EH (cell line): ENCODE measurements at places on chromosomes 7 and 10.

GRCh38 chr10:110747609-110748464 lies 103.7 kb downstream of the RBM20 start:
- DNase-seq, result peak; percentile 68

- DNase-seq, result no peak
These were observed 11.1 kb downstream of the DPY19L1 start for GRCh38 chr7:35026150-35026549.

DNA sequence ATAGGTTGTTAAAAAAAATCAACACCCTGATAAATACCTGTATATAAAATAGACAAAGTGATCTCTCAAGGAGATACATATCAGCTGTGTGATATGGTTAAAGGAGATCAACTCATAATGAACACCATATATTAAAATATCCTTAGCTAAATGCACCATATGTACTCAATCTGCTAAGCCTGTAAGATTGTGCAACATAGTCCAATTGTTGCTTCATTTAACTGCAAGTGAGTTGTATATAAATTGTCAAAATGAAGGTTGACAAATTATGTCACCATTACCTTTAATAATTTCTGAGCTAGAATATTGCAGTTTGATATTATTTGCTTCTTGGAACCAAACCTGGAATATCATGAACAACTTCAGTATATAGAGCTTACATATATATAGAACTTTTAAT lies 283.7 kb downstream of the MALRD1 start:
- no peak for DNase-seq

DNA sequence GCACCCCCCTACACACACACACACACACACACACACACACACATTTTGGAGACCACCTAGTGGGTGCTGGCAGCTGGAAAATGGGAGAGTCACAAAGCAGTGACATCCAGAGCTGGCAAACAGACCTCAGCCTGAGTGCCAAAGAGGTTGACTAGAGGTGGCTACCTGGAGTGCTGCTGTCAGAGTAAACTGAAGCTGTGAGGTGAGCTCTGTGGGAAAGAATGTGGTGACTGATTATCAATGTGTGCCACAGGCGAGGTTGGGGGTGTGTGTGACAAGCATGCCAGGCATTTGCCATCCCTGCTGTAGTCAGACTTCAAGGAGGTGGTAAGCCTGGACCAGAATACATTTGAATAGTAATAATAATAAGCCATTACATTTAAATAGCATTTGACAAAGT lies 120.6 kb downstream of the SLIT1 start:
- DNase-seq, result no peak

GRCh38 chr7:87528730-87529129 lies 53.2 kb upstream of the ABCB4 start:
- DNase-seq, result no peak

DNA sequence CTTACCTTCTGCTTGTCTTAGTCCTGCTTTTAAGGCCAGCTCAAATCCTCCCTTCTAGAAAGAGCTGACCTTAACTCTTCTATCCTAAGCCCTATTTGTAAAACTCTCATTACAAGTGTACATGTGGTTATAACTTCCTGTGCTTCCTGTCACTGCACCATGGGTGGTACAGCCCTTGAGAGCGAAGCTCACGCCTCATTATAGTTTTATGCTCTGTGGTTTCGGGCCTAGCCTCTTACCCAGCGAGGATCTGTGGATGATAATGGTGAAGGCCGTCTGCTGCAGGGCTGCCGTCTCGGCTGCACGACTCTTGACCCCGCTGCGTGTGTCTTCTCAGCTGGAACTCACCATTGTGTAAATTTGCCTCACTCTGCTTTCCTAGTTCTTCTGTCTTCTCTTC lies 74.6 kb downstream of the CUL1 start:
- peak; percentile 18 for DNase-seq

DNA sequence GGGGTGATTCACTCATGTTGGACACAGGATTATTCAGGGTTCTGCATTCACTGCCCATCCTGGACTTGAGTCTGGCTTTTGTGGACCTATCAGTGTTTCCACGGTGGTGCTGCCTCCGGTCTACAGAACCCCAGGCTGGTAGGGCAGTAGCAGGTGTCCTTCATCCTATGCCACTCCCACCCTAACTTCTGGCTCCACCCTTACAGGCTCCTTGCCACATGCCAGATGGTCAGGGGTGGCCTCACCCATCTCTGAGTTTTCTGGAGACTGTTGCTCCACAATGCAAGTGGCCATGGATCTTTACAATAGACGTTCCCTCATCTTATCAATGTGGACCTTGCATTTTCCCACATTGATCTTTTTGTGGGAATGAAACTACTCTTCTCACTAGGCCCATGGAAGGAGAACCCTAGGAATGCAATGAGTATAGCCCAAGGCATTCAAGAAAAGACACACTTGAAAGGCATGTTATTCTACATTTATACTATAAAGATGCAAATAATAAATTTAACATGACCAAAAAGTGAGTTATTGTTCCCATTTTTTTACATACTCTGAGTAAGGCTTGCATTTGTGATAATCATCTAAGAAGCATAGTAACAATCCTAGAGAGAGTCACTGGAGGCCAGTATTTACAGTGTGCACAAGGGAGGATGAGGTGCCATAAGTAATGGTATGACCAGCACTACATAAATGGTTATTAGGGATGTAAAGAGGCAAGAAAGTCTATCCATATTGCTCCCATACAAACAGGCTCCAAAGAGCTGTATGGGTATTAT lies 57.4 kb upstream of the ADO start:
- peak; percentile 51 for DNase-seq

DNA sequence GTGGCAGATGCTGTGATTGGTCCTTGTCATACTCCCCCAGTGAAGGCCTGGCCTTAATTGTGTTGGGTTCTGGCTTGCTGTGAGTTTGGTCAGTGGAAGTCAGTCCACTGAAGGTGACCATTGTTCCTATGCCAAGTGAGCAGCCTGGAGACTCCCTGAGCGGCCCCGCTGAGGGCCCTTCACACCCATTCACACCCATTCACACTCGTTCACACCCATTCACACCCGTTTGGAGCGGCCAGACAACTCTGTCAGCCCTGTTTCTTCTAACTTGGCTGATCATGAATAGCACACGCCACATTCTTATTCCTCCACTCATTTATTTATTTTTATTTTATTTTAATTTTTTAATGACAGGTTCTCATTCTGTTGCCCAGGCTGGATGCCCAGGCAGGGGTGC lies 61.5 kb downstream of the C10orf120 start:
- DNase-seq, result no peak

GRCh38 chr10:94307046-94307615 lies 55.6 kb downstream of the NOC3L start:
- peak; percentile 23 for DNase-seq

- DNase-seq, result peak; percentile 57
These were observed 238.7 kb upstream of the PRSS58 start for GRCh38 chr7:142496545-142496991.

GRCh38 chr10:72483471-72483870 lies 128.8 kb upstream of the DNAJB12 start:
- no peak for DNase-seq

GRCh38 chr7:46463170-46463569 lies 542.1 kb upstream of the IGFBP3 start:
- DNase-seq, result no peak
